ENCODE measurements at places on chromosomes 7 and 10.

DNA sequence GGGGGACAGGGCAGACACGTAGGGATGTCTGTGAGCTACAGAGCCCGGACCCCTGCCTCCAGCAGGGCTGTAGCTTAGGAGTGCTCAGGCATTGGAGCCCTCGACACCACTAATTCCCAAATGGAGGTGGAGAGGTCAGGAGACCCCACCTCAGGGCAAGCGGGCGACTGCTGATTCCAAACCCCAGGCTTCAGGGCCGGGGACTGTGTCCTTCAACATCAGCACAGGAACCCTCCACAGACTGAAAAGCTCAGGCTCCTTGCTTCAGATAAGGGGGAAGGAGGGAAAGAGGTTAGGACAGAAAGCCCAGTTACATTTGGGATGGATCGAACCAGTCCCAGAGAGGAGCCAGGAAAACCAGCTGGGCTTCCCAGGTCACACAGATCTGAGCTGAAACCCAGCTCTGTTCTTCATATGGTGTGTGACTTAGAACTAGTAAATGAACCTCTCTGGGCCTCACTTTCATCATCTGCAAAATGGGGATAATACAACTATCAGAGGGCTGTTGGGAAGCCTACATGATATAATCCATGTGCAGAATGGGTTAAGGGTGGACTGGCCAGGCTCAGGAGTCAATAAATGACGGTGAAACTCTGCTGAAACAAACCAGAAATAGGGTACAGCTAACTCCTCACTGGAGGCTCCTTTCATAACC, 16.7 kb downstream of the POLL start:
- no peak for DNase-seq

GRCh38 chr7:16564909-16565426, 38.3 kb downstream of the LRRC72 start:
- no peak for DNase-seq

GRCh38 chr10:75244487-75245353, 9.0 kb upstream of the COMTD1 start:
- DNase-seq = no peak

DNA sequence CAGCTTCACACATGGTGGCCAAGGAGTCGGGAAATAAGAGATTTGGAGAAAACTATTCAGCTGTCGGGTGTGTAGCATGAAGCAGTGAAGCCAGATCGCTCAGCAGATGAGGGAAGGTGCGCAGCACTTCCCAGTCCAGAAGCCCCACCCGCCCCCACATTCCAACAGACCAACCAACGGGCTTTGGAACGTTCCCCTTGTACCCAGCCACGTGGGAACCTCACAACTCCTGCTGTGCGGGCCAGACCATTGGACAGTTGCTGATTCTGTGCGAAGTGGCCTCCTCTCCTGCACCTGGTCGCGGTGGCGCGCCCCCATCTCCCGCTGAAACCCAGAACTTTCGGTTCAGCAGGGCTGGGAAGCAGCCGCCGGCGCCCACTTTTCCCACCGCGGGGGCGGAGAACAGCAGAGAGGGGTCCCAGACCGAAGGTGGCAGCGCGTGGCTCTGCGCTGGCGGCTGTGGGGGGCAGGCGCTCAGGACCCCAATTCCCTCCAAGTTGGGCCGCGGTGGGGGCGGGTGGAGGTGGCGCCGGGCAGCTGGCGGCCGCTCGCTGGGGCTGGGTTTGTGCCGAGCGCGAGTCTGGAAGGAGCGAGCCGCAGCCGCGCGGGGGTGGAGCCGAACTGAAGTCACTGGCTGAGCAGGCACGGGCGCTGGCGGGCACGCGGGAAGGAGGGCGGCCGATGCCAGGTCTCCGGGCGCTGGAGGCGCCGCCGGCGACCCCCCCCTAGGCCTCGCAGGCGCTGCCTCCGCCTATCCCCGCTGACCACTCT, 1301.5 kb upstream of the SORCS1 start:
- no peak for DNase-seq

GRCh38 chr10:57664815-57665214, 602.9 kb downstream of the IPMK start:
- no peak for DNase-seq

DNA sequence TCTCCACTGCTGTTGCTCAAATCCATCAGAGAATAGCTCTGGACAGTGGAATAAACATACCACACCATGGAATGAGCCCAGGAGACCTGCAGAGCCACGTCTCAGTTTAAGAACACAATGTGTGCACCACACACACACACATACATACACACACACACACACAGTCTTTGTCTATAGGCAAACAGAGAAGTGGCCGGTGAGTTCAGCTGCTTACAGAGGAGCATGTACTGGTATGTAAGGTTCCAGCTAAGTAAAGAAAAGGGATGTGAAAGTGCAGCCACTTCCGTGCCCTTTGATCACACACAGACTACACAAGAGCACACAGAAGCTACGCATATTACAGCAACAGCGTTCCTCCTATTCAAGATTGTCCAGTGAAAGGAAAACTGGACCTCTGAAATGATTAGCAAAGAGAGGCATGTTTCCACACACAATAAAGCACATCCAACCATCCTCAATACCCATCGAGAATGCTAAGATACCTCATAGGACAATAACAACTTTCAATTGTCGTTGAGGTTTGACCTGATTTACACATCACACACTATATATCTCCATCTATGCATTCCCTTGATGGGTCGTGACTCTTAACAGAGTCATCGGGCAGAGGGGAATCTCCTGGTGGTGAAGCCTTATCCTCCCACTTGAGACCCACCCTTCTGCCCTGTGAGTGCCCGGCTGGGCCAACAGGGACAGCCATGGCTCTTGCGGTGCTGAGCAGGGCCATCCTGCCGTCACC, 23.6 kb downstream of the SLC35B4 start:
- no peak for DNase-seq

- DNase-seq = no peak
Observed at GRCh38 chr10:60465801-60466200, 76.1 kb upstream of the ANK3 start.

GRCh38 chr7:46566097-46566774, 645.2 kb upstream of the IGFBP3 start:
- no peak for DNase-seq

DNA sequence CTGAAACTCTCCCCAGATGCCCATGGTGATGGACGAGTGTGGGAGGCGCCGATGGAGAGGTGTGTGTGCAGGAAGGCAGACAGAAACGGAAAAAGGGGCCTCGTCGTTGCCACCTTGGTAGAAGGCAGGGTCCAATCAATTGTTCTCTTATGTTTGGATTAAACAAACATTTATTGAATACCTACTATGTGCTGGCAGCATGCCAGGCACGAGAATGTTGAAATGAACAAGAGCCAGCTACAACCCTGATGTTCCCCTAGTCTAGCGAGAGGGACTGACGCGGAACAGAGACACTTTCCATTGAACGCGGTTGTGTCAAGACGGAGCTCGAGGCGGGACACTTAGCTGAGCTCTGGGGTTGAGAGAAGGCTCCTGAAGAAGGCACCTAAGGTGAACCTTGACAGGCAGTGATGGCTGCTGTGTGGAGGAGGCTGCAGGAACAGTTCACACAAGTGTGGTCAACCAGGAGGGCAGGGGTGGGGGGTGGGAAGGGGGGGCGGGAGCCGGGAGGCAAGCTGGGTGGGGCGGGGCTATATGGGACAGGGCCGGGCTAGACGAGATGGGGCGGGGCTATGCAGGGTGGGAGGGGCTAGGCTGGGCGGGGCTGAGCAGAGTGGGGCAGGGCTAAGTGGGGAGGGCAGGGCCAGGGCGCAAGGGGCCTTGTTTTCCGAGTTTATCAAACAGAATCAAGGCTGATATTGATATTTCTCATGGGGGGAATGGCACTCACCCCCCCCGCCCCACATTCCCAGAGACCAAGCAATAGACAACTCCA, 181.0 kb downstream of the GATA3 start:
- no peak for DNase-seq

DNA sequence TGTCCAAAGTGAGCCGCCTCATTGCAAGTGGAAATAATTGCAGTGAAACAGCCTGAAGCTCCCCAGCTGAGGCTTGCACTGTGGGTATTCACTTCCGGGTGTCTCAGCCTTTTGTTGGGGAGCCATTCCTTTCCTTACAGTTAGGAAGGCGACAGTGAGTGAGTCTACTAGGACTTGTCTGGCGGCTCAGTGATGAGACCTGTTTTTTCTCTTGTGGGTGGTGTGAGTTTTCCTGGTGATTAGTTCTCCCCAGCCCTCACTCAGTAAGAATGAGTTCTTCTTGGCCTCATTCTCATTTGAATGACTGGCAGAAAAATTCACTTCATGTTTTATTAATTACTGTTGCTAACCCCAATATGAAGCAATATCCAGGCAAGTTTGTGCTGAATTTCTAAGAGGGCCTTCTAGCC, 2.6 kb downstream of the PGAM1 start:
- no peak for DNase-seq

- DNase-seq = no peak
Observed at GRCh38 chr10:44982496-44982895, 3.9 kb upstream of the DEPP1 start.

DNA sequence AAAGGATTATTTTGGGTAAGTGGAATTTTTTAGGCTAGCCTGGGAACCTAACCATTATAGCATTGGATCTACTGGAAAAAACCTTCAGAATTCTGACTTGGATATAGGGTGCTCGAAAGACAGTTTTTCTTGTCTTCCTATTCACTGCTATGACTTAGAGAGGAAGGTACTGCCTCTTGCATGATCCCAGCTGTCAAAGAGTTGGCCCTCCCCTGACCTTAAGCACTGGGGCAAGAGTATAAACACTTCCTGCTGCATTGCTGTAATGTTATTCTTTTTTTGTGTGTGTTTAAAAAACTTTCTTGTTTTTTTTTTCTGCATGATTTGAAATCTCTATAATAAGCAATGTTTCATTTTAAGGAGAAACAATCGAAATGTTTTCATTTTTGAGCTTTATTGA, 113.0 kb downstream of the LRMDA start:
- no peak for DNase-seq

GRCh38 chr7:7103343-7104313, 78.7 kb upstream of the C1GALT1 start:
- no peak for DNase-seq

GRCh38 chr7:143399151-143399550, 9.5 kb downstream of the EPHA1 start:
- DNase-seq = no peak

GRCh38 chr7:67696878-67697277, 700.2 kb downstream of the TYW1 start:
- no peak for DNase-seq

DNA sequence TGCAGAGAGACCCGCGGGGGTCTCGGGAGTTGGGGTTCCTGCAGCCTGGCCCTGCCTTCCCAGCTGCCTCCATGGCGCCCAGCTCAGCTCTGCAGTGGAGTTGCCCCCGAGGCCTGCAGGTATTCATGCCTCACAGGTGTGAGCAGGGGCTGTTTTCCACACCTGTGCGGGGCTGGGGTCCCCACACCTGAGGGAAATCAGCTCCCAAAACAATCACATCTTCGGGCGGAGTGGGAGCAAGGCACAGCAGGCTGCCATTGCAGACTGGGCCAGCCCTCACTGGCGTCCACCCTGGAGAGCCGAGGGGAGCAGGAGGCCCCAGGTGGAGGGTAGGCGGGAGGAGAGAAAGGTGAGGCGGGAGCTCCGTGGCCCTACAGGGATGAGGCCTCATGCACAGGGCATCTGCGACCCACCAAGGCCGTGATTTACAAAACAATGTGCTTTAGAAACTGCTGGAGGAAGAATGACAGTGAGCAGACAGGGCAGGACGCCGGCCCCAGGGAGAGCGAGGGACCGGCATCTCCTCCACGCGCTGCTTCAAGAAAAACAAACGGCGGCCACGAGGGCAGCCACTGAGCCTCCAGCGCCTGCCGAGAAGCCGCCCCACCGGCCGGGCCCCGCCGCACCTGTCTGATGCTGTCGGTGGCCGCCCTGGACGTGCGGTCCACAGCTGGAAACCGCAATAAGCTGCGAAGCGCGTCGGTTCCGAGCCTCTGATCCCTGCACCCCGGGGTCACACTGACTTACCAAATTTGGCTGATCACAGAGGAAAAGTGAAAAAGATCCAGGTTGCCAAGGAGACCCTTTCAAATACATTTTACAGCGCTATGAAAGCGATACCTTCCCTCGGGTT, 53.0 kb upstream of the PDGFA start:
- DNase-seq = no peak

- DNase-seq = no peak
Observed at GRCh38 chr10:119252051-119252465, 44.7 kb downstream of the GRK5 start.

- DNase-seq = no peak
Observed at GRCh38 chr10:22259280-22259679, 41.5 kb upstream of the EBLN1 start.

DNA sequence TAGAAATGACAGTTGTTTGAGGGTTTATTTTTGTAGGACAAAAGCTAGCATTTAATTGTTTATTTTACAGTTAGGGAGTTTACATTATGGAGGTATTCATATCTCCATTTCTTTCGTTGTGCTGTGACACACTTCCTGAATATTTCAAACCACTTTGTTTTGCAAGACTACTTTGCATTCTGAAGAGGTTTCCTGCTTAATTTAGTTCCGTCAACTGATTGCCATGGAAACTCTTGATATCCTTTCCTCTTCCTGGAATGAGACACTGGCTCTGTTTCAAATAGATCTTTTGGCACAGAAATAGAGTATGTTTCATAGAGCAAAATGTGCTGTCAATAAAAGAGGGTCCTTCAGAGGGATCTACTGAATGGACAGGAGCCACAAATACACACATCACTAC, 159.5 kb upstream of the AGR3 start:
- DNase-seq = no peak

All from NK-92 treated with Interleukin-12 subunit alpha and Interleukin-12 subunit beta, amount 100 ng/mL, for 24 hours (cell line).